Stimulated activated effector memory CD8-positive, alpha-beta T cell treated with anti-CD3 and anti-CD28 coated beads, Interleukin-12 subunit alpha, Interleukin-12 subunit beta, amount 100 ng/mL, for 72 hours (primary cell): ENCODE measurements at places on chromosomes 12 and 14.

- DNase-seq: no peak
Measured at GRCh38 chr12:24500831-24501230, 448.1 kb downstream of the BCAT1 start.

- no peak for DNase-seq
Measured at GRCh38 chr12:109197327-109197726, 80.9 kb downstream of the ACACB start.

- DNase-seq: no peak
Measured at GRCh38 chr14:34041220-34041619, 90.3 kb upstream of the EGLN3 start.

DNA sequence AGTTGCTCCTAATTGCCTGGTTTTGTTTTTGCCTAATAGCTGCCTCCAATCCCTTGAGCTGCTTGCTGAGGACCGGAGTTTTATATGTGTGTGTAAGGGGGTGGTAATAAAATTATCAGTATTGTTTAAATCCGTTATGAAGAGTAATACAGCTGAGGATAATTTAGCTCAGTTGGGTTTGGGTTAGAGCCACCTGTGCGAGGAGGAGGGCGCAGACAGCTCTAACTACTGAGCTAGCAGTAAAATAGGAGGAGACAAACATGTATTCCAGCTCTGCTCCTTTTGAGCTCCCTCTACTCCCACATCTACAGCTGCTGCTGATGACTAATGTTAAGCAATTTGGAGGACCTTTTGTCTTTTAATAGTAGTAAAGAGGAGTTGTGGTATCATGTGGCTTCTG, 61.5 kb downstream of the SPATS2 start:
- no peak for DNase-seq

DNA sequence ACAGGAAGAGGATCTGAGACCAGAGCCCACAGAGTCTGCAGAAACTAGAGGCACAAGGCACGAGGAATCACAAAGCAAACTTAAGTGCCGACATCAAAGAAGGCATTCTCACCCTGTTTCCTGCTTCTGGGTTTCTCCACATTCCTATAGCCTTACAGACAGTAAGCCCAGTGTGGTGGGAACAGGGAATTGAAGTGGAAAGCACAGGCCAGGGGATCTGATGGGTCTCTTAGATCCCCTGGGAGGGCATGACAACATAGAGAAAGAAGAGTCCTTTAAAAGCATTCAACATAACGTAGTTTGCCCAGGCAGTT, 75.6 kb upstream of the FRMD6 start:
- no peak for DNase-seq

DNA sequence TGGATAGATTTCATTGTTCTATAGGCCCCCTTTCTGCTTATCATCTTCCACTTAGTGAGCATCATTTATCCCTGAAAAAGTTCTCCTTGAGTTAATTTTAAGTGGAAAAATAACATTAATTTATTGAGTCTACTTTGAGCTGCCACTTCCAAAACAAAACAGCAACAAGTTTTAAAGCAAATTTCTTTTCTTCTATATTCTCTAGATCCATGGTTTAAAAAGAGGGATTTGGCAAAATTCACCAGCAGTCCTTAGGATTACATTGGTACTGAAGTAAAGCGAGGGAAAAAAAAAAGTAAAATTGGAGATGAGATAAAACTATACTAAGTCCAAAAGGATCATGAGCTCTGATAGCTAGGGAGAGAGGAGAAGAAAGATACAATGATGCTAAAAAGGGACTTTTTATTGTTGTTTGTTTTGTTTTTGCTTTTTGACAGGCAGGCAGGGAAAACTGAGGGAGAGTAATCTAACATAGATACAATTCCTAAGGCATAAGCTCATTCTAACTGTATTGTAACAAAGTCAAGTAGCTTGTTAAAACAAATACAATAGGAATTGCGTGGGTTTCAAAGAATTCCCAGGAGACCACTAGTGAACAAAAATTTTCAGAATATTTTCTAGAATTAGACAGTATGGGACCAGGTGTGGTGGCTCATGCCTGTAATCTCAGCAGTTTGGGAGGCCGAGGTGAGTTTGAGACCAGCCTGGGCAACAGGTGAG, 19.2 kb upstream of the PLEKHA5 start:
- DNase-seq: no peak

GRCh38 chr12:47107446-47107845, 27.7 kb upstream of the AMIGO2 start:
- no peak for DNase-seq

DNA sequence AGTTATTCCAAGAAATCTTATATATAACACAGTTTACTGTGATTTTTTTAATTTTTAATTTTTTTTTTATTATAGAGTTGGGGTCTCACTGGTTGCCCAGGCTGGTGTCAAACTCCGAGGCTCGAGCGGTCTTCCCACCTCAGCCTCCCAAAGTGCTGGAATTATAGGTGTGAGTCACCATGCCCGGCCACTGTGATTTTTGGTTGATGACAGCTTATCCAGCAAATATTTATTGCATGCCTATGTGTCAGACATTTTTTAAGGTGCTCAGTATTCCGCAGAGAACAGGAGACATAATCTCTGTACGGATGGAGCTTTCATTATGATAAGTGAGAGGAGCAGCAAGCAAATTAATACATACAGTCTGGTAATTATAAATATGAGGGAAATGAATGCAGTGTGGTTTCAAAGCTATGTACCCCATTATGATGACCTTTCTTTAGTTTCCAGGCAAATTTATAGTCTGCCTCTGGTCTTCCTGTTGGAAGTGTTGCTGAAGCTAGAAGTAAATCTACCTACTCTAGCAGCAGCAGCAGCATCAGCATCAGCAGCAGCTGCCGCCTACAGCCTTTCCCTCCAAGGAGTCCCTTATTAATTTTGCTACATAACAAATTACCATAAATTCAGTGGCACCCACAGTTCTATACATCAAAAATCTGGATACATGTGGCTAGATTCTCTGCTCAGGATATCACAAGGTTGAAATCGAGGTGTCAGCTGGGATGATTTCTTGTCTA, 32.3 kb downstream of the FRS2 start:
- DNase-seq: no peak

GRCh38 chr14:80055667-80056496, 155.4 kb downstream of the DIO2 start:
- no peak for DNase-seq
